ENCODE measurements at places on chromosomes 7 and 10.

- no peak for DNase-seq
Observed at GRCh38 chr10:33655165-33655815, 320.8 kb upstream of the NRP1 start.

GRCh38 chr10:43361547-43362190, 9.8 kb upstream of the FXYD4 start:
- DNase-seq, result no peak

- DNase-seq, result peak; percentile 94
Observed at GRCh38 chr10:121753726-121754476, 155.7 kb upstream of the FGFR2 start.

DNA sequence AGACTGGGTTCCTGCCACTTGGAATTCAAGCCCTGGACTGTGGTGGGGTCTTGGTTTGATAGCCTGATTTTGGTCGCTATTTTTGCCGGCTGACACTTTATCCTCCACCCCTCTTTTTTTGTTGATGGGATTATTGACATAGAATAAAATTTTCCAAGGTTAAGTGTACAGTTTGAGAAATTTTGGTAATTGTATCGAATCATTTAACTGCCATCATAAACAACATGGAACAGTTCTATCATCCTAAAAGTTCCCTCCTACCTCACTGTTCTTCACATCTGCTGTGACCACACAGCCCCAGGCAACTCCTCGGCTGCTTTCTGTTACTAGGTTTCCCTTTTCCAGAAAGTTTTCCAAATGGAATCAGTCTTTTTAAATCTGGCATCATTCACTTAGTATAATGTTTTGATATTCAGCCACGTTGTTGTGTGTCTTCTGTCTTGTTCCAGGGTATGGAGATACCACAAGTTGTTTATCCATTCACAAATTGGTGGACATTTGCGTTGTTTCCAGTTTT, 50.6 kb upstream of the STEAP1B start:
- no peak for DNase-seq

GRCh38 chr7:1942243-1942940, 272.3 kb downstream of the ELFN1 start:
- DNase-seq, result no peak

DNA sequence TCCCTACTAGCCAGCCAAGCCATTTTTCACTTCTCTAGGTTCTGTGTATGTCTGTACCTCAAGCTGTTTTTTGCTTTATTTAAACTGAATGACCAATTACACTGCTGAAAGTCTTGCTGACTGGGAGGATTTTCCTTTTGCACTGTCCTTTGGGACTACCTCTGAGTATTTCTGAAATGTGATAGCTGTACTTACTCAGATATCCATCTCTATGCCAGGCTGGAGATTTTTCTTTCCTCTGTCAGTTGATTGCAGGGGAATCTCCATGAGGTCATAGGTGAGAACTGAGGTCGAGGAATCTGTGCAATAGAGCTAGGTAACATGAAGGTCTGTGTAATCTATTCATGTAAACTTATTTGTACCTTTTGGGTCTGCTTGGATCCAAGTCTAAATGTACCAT, 38.9 kb upstream of the ANKRD1 start:
- DNase-seq, result no peak

DNA sequence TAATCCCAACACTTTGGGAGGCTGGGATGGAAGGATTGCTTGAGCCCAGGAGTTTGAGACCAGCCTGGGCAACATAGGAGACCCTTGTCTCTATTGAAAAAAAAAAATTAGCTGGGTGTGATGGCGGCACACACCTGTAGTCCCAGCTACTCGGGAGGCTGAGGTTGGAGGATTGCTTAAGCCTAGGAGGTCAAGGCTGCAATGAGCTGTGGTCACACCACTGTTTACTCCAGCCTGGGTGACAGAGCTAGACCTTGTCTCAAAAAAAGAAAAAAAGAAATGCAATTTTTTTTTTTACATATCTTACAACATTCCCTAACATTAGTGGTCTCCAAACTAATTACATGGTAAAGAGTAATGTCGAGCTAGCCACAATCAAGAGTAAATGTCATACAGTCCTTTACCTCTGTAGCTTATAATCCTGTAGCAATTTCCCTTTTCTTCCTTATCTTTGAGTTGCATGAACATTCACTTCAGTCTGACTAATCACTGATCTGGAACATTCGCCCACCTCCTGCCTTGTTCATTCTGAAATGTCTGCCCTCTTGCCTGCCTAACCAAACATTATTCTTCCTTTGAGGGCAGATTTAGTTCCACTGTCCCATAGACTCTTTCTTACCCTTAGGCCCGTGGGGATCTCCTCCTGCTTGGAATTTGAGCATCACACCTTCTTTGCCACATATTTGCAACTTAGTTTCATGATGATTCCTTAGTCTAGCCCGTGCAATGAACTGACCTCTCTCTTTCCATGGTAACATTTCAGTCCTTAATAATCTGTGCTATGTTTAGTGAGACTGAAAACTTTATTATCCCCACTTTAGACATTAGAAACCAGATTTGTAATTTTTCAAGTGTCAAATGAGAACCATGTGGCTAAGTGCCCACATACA, 4.8 kb upstream of the VCL start:
- no peak for DNase-seq

DNA sequence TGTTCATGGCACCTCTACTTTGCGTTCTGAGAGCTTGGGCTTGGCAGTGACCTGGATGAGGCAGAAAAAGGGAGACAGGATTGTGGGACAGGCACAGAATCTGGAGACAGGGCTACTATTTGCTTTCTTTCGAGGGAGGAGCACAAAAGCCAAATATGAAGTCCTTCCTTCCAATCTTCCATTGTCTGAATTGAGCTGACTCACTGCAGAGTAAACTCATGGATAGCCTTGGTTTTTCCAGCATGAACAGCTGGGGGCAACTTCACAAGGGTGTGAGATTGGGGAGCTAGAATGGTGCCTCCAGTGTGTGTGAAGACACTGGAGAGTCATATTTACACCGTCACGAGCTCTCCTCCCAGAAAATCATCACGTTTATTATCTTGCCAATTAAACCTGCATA, 55.6 kb upstream of the NRP1 start:
- no peak for DNase-seq

DNA sequence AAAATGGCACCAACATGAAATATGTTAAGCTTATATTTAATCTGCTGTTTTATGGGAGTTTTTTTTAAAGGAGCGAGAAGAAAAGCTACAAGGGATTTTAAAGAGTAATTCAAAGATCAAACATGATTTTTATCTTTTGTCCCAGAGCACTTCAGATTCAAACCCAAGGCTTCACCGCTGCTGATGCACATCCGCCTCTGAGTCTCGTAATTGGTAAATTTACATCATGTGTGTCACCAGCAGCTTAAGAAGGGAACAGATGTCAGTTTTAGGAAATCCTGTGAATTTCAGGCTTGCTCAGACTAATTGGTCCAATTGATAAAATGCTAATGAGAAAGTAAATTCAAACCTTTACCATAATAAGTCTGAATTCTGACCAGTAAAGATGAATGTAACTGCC, 406.3 kb downstream of the GFRA1 start:
- no peak for DNase-seq

- DNase-seq, result no peak
Observed at GRCh38 chr10:88385601-88386203, 197.4 kb downstream of the RNLS start.

DNA sequence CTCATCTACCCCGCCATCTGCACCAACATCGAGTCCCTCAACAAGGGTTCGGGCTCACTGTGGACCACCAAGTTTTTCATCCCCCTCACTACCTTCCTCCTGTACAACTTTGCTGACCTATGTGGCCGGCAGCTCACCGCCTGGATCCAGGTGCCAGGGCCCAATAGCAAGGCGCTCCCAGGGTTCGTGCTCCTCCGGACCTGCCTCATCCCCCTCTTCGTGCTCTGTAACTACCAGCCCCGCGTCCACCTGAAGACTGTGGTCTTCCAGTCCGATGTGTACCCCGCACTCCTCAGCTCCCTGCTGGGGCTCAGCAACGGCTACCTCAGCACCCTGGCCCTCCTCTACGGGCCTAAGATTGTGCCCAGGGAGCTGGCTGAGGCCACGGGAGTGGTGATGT, 34.6 kb upstream of the CDH23 start:
- no peak for DNase-seq

- DNase-seq, result no peak
Observed at GRCh38 chr10:35632027-35632426, 10.1 kb downstream of the FZD8 start.

- peak; percentile 99 for DNase-seq
Observed at GRCh38 chr7:44735403-44736165, 13.1 kb upstream of the ZMIZ2 start.

DNA sequence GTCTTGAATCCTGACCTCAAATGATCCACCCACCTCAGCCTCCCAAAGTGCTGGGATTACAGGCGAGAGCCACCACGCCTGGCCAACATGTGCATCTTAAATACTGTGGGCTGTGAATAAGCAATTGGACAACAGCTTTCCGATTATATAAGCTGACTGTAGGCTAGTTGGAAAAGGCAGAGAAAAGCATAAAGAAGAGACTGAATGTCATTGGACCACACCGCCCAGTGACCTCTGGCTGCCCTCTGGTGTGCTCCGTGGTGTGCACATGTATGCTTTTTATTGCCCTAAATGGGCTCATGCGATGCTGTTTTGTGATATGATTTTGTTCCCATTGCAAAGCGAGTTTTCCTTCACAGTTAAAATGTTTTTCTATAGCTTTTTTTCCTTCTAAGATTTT, 15.4 kb upstream of the CSGALNACT2 start:
- DNase-seq, result no peak

- no peak for DNase-seq
Observed at GRCh38 chr7:29208410-29209250, 14.1 kb downstream of the CHN2 start.

DNA sequence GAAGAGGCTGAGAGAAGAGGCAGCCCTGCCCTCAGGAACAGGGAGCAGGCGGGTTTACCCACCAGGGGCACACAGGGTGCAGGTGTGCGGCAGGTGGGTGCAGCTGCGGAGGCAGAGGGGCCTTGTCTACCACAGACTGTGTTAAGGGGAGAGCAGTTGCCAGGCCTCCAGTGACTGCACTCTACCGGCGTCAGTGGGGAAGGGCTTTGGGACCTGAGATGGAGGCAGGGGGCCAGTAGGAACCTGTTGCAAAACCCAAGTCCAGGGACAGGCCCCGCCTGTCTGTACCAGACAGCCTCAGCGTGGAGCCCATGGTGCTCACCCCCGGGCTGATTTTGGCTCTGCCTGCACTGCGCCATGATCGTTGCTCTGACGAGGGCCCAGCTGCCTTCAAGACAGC, 507.6 kb upstream of the FOXK1 start:
- no peak for DNase-seq

DNA sequence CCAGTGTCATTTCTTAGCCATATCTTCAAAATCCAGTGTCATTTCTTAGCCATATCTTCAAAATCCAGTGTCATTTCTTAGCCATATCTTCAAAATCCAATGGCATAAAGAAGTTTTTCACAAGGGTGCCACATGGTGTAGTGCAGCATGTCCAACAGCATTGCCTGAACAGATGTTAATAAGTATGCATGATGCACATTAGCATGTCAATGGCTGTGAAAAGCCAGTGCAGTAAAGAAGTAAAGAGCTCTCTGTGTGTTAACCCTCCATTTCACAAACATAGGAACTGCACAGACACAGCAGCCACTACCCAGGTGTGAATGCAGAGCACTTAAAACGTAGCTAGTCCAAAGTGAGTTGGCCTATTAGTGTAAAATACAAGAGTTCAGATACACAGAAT, 89.8 kb downstream of the GNAI1 start:
- no peak for DNase-seq

- DNase-seq, result peak; percentile 1
Observed at GRCh38 chr7:124989911-124990310, 60.3 kb upstream of the POT1 start.

GRCh38 chr10:51231754-51232153, 157.5 kb downstream of the PRKG1 start:
- no peak for DNase-seq

GRCh38 chr10:30701451-30702173, 72.1 kb upstream of the LYZL2 start:
- DNase-seq, result peak; percentile 71
